CD8-positive, alpha-beta T cell (primary cell): ENCODE measurements at places on chromosomes 4 and X. TPM values are rescaled to one million over a fixed set of nuclear protein-coding genes. Genes with fewer than 3 reads are reported as not detected.

Gene PITX2
- total RNA-seq: not detected

- no peak for DNase-seq
These were observed 42.0 kb downstream of the REELD1 start for GRCh38 chr4:146256328-146256727.

Gene USP27X
- total RNA-seq: 2.7 TPM

DNA sequence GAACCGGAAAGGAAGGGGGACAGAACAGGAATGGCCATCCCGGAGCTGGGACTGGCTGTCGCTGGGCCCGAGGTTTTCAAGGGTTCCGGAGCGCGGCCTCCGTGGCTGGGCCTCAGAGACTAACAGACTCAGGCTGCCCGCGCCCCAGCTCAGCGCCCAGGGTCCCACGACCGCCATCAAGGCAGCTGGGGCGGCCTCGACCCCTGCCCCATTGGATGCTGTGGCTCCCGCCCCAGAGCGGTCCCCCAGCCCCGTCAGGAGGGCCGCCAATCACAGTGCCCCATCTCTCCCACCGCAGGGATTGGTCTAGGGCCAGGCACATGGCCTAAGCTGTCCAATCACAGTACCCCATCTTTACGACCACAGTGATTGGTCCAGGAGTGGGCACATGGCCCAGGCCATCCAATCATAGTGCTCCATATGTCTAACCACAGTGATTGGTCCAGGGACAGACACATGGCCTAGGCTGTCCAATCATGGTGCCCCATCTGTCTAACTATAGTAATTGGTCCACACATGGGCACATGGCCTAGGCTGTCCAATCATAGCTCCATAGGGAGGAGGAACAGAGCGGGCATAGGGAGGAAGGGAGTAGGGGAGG, 105.3 kb upstream of the NKX1-1 start:
- no peak for DNase-seq

GRCh38 chrX:6980981-6981380, 166.5 kb upstream of the STS start:
- DNase-seq: no peak

DNA sequence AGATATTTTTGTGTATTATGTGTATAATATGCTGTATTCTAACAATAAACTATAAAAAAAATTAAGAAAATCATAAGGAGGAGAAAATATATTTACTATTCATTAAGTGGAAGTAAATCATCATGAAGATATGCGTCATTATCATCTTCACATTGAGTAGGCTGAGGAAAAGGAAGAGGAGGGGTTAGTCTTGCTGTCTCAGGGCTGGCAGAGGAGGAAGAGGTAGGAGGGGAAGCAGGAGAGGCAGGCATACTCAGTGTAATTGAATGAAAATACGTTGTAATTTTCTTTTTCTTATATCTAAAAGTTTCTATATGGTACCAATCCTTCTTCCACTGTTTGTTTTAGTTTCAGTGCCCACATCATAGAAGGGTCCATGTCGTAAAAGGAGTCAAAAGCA, 9.8 kb upstream of the TMEM185A start:
- no peak for DNase-seq

DNA sequence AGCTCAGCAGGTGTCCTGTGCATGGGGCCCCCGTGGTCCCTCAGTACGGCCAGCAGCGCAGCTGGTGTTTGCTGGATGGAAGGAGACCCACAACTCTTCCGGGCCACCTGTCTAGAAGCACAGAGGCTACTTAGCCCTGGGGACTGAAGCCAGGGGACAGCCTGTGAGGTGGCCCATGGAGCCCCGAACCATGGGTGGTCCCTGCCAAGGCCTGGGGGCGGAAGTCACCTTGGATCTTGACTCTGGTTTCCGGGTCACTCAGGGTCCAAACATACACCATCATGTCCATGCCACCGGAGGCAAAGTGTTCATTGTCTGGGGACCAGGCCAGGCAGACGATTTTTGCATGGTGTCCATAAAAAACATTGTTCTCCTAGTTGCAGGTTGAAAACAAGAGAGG, 39.5 kb downstream of the WDR1 start:
- peak; percentile 37 for DNase-seq

GRCh38 chr4:153628796-153629315, 55.2 kb upstream of the TLR2 start:
- no peak for DNase-seq

GRCh38 chr4:75031775-75032174, 98.9 kb downstream of the PARM1 start:
- no peak for DNase-seq

Gene FAM241A
- 0.67 TPM for total RNA-seq

DNA sequence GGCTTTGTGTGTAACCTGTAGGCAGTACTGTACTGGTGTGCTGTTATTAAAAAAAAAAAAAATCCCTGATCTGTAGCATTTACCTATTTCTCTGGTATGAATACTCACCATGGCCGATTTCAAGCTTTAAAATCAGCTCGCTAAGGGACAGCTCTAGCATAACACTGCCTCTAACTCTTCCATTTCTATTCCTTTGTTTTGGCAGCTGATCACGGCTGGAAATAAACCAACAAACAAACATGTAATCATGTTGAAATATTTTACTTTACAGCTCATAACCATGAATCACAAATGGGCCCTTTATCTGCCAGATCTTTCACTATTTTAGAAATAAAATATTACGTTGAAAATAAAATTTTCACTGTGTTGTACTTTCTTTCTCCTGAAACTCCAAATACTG, 60.5 kb upstream of the IL15 start:
- DNase-seq: no peak

- DNase-seq: no peak
These were observed 73.9 kb upstream of the ZCCHC13 start for GRCh38 chrX:74230094-74230493.

GRCh38 chrX:50629774-50630173, 159.1 kb upstream of the DGKK start:
- DNase-seq: no peak

Gene GLRA2
- total RNA-seq: not detected

Gene PCDH7
- not detected for total RNA-seq

Gene CXorf49
- total RNA-seq: not detected

Gene PHEX
- total RNA-seq: 0.39 TPM

DNA sequence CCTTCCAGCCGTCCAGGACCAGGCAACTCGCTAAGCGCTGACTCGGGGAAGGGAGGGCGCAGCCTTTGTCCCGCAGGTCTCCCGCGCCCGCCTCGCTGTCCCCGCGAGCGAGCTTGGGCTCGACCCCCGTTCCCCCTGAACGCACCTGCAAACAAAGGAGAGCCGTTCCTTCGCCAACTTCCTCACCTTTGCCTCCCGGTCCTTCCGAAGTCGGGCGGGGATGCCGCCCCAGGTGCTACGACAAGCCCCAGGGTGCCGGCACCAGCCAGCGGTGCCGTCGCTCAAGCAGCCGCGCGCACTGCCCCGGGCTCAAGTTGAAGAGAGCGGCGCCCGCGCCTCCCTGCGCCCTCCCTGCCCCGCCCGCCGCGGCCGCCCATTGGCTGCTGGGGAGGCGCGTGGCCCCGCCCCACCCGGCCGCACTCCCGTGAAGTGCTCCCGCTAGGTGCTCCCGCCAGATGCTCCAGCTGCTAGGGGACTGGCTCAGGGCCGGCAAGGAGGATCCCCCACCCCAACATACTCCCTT, 107.1 kb downstream of the NSUN7 start:
- DNase-seq: peak; percentile 28

DNA sequence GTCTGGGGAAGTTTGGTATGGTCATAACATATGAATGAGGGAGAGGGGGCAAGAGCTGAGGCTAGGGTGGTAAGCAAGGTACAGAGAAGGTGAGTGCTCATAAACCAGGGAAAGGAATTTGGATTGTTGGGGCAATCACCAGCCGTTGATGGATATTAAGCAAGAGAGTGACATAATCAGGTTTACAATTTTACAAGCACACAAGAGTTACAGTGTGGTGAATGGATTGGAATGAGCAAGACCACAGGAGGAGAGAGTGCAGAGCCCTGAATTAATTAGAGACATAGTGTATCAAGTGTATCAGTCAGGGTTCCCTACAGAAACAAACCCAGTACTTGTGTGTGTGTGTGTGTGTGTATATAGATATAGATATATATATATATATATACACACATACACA, 18.7 kb upstream of the FMR1NB start:
- no peak for DNase-seq

- DNase-seq: peak; percentile 7
These were observed at the start of gene USP51 for GRCh38 chrX:55489314-55490009. USP51 (minus strand) TSS chrX:55489848; CDS start chrX:55488939, 909 bp downstream.

DNA sequence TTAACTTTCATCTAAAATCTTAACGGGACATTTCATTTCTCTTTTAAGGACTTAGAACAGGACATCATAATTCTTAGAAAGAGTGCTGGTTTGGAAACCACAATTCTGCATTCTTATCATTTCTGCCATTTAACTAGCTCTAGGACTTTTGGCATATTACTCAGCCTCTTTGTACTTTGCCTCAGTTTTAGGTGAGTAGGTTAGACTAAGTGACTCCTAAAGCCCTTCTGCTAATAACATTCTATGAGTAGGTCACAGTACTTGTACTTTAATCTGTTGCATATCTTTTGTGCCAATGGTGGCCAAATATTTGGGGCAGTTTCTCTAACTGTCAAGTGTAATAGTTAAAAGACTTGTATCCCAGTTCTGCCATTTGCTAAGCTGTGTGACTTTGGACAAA, 115.4 kb upstream of the NUDT6 start:
- no peak for DNase-seq

DNA sequence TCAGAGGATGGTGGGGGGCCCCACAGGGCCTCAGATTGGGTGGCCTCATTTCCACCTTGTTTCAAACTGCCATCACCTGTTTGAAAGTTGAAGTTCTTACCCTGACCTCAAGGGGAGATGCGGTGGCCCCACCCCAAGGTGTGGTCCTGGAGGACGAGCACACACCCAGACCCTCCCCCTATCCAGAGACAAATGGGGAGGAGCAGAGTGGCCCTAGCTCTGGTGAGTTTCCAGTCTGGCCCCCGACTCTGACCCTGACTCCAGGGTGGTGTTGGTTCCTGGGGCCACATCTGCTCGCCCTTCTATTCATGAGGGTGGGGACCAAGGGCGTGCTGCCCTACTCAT, 36.3 kb upstream of the ADRA2C start:
- DNase-seq: no peak

- no peak for DNase-seq
These were observed 66.4 kb downstream of the STAP1 start for GRCh38 chr4:67624939-67625338.

DNA sequence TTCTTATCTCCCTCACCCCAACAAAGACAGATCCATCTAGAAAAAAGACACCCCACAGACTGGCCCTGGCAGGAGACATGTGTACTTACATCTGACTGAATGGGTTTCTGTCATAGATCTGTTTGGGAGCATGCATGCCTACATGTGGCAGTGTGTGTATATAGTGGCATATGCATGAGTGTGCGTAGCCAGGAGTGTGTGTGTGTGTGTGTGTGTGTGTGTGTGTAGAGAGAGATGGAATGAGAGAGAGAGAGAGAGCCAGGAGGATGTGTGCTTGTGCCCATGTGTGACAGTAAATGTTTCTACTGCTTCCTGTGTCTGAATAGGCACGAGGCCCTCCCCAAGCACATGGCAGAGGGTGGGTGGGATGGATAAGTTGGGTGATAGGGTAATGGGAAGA, 37.1 kb downstream of the EFNB1 start:
- DNase-seq: no peak

DNA sequence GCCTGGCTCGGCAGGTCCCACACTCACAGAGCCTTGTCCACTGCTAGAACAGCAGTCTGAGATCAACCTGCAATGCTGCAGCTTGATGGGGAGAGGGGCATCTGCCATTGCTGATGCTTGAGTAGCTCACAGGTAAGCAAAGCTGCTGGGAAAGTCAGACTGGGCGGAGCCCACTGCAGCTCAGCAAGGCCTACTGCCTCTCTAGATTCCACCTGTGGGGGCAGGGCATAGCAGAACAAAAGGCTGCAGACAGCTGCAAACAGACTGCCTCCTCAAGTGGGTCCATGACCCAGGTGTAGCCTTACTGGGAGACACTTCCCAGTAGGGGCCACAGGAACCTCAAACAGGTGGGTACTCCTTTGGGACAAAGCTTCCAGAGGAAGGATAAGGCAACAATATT, 110.6 kb upstream of the ADAMTS3 start:
- DNase-seq: no peak

Gene NAP1L5
- total RNA-seq: 15.5 TPM

DNA sequence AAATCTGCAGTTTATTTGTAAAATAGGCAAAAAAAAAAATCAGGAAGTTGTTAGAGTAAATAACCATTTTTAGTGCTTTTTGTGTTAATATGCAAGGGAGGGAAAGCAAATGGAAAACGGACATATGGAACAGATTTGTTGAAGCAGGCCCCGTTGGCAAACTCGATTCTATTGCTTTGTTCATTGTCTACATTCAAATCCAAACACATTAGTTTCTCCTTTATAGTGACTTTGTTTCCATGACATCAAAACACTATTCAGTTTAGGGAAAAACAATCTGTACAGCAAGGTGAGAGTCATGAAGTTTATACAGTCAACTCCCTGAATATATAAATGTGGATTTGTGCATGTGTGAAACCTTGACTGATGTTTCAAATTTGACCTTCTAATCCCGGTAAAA, 142.2 kb downstream of the FAM47A start:
- no peak for DNase-seq

DNA sequence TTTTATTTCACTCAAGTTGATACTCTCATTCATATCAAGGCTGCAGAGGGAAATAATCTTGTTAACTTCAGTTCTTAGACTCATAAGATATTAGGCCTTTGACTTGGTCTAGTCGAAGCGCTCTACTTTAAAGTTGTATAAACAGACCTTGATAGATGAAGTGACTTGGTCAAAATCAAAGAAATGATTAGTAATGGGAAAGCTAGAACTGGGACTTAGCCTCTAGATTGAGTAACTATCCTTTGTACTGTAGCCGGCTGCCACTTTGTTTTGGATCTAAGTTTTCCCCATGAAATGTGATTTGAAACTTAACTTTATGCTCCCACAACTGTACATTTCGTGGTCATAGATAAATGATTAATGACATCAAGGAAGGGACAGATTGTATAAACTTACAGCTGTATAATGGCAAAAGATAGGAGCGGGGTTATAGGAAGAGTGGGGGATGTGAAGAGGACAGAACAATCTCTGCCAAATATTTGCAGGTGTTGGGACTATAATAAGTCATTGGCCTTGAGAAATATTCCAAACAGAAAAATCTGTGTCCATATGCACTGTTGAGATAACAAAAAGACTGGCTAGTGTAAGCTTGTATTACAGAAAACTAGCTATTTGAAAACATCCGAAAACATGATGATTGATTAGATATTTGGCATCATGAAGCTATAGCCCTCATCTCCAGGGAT, 17.2 kb downstream of the MID2 start:
- DNase-seq: no peak

Gene GPR173
- 0.05 TPM for total RNA-seq

Gene DKK2
- not detected for total RNA-seq

DNA sequence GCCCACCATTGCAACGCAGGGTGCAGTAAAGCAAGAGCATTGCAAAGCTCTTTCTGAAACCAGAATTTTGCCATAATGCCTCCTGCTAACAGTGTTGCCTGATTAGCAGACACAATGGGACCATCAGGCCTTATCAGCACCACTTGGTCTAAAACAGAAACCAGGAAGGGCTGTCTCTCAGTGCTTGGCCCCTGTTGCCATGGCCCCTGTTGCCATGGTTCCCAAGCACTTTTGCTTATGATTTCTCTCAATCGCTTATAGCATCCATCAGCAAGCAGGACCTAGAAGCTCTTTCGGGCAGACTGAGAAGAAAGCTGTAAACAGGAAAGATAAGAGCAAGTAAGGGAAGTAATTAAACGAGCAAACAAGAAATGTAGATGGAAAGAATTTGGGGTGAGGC, 36.8 kb downstream of the RTL5 start:
- peak; percentile 85 for DNase-seq

Gene BBS12
- 0.98 TPM for total RNA-seq
